Uterus (tissue), 4 donors: ENCODE measurements at places on chromosomes 7 and 10. TPM values are rescaled to one million over a fixed set of nuclear protein-coding genes. Genes with fewer than 3 reads are reported as not detected.

DNA sequence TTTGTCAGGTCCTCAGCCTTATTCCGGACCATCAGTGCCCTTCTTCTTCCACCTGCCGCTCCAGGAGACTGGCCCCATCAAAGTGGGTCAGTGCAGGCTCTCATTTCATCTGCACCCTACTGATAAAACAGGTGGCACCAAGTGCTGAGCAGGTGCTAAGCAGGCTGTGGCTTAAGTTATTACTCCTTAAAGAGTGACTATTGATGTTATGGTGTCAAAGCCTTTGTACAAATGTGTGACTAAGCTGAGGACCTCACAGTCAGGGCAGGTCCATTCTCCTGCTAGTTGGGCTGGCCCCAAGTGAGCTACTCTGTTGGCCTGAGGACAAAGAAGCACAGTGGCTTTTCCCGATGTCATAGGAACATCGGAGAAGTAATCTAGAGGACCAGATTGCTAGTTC, 11.2 kb upstream of the CALD1 start:
- DNase-seq = no peak
- H3K27me3 ChIP-seq = no peaks in the 10 kb centered on the region
- peak overlapping the region; percentile 73 for H3K27ac ChIP-seq
- no peaks in the 10 kb centered on the region for H3K4me1 ChIP-seq
- no peak overlapping the region for H3K4me3 ChIP-seq
- H3K36me3 ChIP-seq = no peaks in the 10 kb centered on the region

- DNase-seq = no peak
- no peaks in the 10 kb centered on the region for H3K36me3 ChIP-seq
- H3K27ac ChIP-seq = no peak overlapping the region
- H3K27me3 ChIP-seq = no peaks in the 10 kb centered on the region
- no peaks in the 10 kb centered on the region for H3K4me1 ChIP-seq
Measured at GRCh38 chr10:2994221-2994961, 73.0 kb upstream of the PFKP start.

DNA sequence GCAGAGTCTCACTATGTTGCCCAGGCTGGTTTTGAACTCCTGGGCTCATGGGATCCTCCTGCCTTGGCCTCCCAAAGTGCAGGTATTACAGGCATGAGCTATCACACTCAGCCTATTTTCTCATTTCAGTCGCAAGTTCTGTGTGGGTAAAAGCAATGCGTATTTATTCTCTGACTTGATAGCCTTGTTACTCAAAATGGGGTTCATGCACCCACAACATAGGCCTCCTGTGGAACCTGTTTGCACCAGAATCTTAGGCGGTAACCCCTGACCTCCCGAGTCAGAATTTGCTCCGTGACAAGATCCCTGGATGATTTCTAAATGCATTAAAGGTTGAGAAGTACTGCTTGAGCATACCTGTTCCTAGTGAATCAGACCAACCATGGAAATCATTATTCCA, 7.3 kb downstream of the IL2RA start:
- DNase-seq = no peak
- no peak overlapping the region for H3K27ac ChIP-seq
- no peaks in the 10 kb centered on the region for H3K36me3 ChIP-seq
- no peaks in the 10 kb centered on the region for H3K4me1 ChIP-seq
- H3K4me3 ChIP-seq = no peak overlapping the region

GRCh38 chr10:133140417-133141143, 19.4 kb upstream of the KNDC1 start:
- peak; percentile 8 for DNase-seq
- H3K27ac ChIP-seq = no peak overlapping the region
- no peaks in the 10 kb centered on the region for H3K27me3 ChIP-seq
- H3K36me3 ChIP-seq = no peaks in the 10 kb centered on the region
- no peaks in the 10 kb centered on the region for H3K4me1 ChIP-seq

- no peaks in the 10 kb centered on the region for H3K36me3 ChIP-seq
- peaks cover 8% of the 10 kb centered on the region for H3K4me1 ChIP-seq
- peak overlapping the region; percentile 84 for H3K4me3 ChIP-seq
- DNase-seq = peak; percentile 84
Measured at GRCh38 chr7:77538281-77539212, 1.5 kb downstream of the PTPN12 start.

ELAPOR2 gene
- 6.7 TPM for total RNA-seq
